ENCODE measurements at places on chromosomes 12 and 14. TPM values are rescaled to one million over a fixed set of nuclear protein-coding genes. Genes with fewer than 3 reads are reported as not detected.

Gene ERP27
- 0.17 TPM for total RNA-seq

Gene ACVRL1
- 19.8 TPM for total RNA-seq

Gene ST8SIA1
- 9.6 TPM for total RNA-seq

Gene TMTC2
- total RNA-seq, result 2.9 TPM

Gene HOTAIR
- total RNA-seq, result not detected

Gene KCNMB4
- 3.5 TPM for total RNA-seq

Gene TSPAN9
- total RNA-seq, result 161 TPM

Gene FGD6
- total RNA-seq, result 23.8 TPM

Gene PSMC6
- 77.1 TPM for total RNA-seq

Gene ZDHHC22
- not detected for total RNA-seq

Gene SIX1
- total RNA-seq, result not detected

GRCh38 chr14:30990770-30991169 lies 34.7 kb upstream of the AP4S1 start:
- no peak for DNase-seq

GRCh38 chr12:106831699-106832098 lies 57.2 kb downstream of the RIC8B start:
- DNase-seq, result no peak

GRCh38 chr12:108955225-108955835 lies 65.5 kb downstream of the SVOP start:
- peak; percentile 50 for DNase-seq

DNA sequence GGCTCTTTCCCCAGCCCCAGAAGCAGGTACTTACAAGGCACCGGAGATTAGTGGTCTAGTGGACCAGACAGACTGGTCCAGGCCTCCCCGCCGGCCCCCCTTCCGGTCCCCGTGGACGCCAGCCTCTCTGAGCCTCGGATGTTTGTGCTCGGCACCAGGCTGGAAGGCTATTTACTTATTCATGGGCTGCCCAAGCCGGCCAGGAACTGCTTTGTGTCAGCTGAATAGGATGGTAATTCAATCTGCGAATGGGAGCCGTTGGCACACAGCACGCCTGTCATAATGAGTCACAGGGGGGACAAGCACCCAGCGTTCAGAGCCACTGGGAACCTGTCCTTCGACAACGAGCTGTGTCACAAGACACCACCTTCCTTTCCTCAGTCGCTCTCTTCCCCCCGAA lies 82.3 kb downstream of the RIMBP2 start:
- DNase-seq, result no peak

- no peak for DNase-seq
Observed at GRCh38 chr14:99174770-99175319, 97.2 kb downstream of the BCL11B start.

GRCh38 chr14:95123891-95124579 lies 33.3 kb downstream of the DICER1 start:
- peak; percentile 55 for DNase-seq

DNA sequence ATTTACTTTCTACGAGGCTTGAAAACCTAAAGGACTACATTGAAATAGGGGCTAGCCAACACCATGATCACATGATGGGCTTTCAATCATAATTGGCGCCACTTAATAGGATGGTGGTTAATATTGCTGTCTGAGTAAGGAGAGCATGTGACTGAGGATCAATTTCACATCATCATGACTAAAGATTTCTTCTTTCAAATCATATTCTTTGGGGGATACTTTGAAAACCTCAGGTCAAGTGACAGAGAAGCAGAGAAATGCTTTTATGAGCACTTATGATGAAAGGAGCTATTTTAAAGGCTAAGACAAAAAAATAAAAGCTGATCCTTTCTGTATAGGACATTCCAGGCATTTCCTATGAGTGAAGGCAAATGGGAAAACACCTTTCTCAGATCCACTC lies 42.9 kb upstream of the KRAS start:
- no peak for DNase-seq

- peak; percentile 20 for DNase-seq
Observed at GRCh38 chr12:22029991-22030390, 16.0 kb upstream of the CMAS start.

- no peak for DNase-seq
Observed at GRCh38 chr14:32166029-32166428, 35.8 kb upstream of the RNU6-7 start.

- DNase-seq, result no peak
Observed at GRCh38 chr12:85626001-85626783, 210.0 kb downstream of the RASSF9 start.

GRCh38 chr12:121806009-121806545 lies 2.3 kb downstream of the SETD1B start:
- no peak for DNase-seq

DNA sequence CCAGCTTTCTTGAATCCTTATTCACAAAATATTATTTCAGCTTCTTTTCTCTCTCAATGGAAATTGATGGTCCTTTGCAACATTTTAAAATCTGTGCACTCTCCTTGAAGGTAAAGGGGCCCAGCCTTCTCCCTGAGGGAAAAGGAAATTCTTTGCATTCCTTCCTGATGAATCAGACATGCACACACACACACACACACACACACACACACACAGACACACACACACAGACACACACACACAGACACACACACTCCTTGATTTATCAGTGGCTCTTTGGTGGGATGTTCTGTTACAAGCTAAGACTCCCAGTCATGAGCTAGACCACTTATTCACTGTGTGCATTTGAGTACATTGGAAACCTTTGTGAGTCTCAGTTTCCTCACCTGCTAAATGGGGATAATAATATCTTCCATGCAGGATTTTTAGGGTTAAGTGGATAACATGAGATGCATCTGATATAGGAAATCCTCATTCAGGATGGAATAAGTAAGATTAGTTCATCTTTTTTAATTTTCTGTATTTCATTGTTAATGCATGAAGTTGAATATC lies 45.1 kb upstream of the HMGA2 start:
- no peak for DNase-seq

DNA sequence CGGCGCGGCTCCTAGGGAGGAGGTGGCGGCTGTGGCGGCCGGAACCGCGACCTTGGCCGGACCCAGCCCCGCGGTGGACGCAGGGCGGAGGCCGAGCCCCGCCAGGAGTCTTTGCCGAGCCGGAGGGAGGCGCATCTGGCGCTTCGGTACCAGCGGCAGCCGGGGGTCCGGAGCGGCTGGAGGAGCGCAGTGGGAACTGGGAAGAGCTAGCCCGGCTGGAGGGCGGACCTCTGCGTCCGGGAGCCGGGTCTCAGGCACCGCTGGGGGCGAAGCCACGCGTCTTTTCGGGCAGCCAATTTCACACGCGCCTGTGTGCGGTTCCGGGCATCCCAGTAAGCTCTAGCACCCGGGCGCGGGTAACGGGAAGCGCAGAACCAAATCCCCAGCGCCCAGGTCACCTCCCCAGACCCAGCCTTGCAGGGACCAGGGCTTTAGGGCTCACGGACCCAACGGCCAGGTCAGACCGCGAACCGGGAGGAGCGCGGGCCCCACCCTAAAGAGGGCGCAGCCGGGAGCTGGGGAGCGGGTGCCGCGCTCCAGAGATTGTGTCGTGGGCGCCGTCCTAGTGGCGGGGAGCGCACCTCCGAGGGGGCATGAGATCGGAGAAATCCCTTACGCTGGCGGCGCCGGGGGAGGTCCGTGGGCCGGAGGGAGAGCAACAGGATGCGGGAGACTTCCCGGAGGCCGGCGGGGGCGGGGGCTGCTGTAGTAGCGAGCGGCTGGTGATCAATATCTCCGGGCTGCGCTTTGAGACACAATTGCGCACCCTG lies 89.4 kb downstream of the GALNT8 start:
- DNase-seq, result no peak

DNA sequence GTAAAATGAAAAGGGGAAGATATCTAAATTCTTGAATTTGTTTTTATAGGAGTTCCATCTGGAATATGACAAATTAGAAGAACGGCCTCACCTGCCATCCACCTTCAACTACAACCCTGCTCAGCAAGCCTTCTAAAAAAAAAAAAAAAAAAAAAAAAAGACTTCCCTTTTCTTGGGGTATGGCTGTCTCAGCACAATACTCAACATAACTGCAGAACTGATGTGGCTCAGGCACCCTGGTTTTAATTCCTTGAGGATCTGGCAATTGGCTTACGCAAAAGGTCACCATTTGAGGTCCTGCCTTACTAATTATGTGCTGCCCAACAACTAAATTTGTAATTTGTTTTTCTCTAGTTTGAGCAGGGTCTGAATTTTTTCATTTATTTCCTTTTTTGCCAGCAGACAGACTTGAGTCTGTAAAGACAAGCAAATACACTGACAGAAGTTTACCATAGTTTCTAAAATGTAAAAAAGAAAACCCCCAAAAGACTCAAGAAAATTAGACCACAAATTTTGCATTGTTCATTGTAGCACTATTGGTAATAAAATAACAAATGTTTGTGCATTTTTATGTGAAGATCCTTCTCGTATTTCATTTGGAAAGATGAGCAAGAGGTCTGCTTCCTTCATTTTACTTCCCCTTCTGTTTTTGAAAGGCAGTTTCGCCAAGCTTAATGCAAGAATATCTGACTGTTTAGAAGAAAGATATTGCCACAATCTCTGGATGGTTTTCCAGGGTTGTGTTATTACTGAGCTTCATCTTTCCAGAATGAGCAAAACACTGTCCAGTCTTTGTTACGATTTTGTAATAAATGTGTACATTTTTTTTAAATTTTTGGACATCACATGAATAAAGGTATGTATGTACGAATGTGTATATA lies 12.1 kb upstream of the KCNMB4 start:
- no peak for DNase-seq

DNA sequence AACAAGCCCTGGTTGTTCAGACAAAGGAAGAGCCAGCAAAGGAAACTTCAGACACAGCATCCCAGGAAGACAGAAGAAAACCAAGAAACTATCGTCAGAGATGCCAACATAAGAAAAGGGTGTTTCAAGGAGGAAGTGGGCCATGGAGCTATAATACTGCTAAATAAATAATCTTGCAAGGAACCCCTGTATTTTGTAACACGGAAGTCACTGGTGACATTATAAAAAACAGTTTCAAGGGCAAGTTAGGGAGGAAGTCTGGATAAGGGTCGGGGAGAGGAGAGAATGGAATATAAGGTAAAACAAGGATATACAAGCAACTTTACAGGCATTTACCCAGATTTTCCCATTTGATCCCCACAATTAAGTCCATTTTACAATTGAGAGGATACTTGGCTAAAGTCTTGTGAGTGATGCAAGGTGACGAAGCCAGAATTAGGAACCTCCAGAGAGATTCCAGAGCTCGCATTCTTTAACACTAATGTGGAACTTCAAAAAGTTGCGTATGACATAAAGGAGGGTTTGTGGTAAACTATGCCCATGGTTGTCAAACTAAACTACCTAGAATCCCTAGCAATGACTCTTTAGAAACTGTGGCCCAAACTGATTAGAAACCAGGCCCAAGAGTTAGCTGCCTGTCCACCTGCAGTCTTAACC lies 46.4 kb downstream of the PPM1H start:
- no peak for DNase-seq

DNA sequence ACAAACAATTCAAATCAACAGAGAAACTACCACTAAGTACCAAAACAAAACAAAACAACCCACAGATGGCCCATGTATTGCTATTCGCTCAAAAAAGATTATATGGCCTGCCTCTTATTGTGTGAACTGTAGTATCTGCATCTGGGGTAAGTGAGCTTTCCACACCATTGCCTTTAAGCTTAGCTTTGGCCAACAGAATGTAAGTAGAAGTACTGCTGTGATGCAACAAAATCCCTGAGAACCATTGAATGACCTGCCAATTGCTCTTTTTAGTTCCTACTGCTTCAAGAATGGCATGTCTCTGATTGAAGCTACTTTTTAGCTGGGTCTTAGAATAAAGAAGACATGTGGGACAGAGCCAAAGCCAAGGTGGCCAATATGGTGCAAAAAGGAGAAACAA lies 32.5 kb downstream of the PPFIA2 start:
- no peak for DNase-seq

GRCh38 chr12:94677778-94678177 lies 27.4 kb upstream of the TMCC3 start:
- no peak for DNase-seq

DNA sequence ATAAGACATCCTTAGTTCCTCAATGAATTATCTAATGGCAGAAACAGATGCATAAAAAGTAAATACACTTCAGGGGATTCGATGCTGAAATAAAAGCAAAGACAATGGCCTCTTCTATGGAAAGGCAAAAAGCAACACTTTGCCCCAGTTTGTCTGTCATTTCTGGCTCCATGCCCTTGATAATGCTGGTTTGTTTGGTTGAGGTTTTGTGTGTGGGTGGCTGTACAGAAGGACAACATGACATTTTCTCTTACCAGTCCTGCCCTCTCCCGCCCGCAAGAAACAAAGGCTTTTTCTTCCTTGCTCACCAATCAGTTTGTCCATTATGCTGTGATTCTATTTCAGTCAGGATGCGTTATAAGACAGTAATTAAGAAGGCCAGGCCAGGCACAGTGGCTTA lies 18.1 kb upstream of the WDR89 start:
- DNase-seq, result no peak

DNA sequence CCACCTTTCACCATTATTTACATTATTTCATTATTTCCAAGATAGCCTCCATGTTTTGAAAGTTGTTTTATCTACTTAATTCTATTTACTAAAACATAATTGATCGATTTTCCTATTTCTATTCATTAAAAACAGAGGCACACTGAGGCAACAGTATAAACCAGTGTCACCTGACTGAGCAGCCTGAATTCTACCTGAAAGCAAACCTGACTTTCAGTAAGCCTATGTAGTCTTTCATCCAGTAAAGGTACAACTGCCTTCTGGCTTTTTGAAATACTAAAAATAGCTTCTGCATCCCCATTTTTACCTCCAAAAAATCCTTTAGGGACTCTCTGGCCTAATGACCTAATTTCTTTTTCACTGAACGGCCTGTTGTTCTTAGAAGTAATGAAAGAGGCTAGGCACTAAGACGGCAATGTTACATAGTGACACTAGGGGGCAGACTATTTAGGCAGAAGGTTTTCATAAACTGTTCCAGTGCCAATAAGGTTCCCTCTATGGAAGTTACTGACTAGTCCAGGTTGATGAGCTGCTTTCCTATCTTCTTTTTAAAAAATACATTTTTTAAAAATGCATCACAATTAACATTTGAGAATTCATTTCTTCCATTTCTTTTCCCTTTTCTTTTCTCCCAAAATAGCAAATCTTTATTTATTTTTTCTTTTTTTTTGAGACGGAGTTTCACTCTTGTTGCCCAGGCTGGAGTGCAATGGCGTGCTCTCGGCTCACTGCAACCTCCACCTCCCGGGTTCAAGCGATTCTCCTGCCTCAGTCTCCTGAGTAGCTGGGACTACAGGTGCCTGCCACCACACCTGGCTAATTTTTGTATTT lies 17.5 kb downstream of the ANAPC5 start:
- no peak for DNase-seq

All from right cardiac atrium (tissue), 5 donors.